ENCODE measurements at places on chromosomes 16 and 17.
A peak's percentile ranks its signal among the peaks of the same experiment; 100 is the strongest.

DNA sequence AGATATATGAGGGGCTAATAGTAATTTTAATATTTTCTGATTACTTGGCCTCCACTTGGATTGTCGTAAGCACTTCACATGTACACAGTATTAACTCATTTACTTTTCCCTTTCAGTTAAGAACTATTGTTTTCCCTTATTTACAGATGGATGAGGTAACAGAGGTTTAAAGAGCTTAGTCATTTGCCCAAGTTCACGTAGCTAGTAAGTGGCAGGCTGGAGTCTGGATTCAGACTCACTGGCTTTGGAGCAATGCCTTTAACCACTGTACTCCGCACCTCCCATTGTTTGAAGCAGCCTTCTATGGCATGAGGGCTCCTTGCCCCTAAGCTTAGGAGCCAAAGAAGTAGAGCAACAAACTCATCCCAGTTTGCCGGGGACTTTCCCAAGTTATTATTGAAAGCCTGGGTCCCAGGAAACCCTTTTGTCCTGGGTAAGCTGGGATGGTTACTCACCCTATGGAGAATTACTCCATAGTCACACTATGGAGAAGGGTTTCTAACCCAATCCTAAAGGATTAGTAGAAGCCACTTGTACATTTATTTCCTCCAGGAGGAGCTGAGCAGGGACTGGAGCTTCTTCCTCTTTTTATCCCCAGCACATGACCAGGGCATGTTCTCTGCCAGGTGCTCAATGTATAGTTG, 12.3 kb downstream of the FOXL1 start:
- no peak for DNase-seq

DNA sequence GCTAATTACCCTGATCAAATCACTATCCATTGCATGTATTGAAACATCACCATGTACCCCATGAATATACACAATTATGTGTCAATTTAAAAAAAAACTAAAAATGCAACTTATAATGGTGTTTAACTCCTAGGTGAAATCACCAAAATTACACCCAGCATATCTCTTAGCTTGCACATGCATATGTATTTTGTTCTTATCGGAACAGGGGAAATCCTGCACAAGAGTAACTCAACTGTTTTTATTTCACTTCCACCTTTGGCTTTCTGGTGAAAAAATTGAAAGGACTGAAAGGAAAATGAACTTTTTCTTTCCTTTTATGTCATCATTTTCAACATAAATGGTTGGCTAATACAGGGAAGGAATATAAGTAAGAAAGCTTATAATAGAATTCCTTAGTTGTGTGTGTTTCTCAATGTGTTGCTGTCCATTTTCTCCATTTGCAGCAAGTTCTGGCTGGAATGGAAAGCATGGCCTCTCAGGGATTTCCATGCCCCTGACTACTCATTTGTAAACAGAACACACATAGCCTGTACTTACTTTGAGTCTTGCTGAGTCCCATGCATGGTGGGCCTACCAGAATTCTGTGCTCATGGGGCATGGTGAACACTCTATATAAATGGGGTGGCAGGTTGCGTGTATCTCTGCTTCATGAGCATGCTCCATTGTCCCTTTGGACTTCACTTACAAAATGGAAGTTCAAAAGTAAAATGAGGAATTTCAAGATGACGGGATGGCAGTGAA, 462.0 kb downstream of the HS3ST3B1 start:
- no peak for DNase-seq

DNA sequence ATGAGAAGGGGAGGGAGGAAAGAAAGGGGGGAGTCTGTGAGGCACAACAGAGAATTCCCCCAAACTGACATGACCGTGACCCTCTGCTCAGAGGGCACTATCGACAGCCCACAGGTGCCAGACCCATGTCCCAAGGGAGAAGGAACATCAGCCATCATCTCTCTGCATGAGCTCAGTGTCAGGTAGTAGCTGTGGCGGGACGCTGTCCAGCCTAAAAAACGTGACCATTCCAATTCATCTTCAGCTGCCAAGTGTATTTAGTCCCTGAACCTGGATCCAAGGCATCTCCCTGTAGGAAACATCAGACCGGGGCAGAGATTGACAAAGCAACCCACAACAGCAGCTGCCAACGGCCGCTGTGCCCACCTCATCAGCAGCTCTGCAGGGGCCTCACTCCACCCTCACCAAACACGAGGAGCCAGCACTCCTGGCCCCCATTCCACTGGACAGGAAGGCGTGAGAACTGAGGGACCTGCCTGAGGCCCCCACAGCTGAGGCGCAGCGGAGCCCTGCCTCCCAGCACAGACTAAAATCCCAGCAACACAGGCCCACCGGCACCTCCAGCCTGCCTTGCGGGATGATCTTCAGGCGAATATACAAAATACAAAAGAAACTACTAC, 8.6 kb downstream of the TAF1C start:
- no peak for DNase-seq

DNA sequence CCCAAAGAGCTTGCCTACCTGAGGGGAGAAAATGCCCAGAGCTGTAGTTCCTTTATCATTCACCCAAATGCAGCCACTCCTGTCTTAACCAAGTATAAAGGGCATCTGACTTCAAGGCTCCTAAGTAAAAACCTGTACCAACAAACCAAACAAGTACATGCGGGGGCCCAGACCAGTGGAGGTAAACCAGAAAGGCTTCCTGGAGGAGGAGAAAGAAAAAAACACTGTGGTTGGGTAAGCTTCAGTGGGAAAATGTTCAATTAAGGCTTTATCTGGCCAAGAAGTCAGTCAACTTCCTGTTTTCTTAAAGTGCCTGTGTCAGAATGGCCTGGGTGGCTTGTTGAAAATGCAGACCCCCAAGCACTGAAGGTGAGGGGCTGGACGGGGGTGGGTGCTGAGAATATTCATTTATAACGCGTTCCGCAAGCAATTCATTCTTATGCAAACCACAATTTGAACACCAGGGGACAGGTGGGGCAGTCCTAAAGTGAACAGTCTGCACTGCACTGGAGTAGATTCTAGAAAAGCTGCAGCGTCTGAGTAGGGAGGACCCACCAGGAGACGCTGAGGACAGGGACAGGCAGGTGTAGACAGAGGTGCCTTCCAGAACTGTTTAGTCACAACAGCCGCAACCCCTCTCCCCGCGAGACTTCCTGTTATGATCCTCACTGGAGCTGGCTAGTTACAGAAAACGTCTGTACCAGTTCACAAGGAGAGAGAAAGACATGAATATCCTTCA, 467.1 kb downstream of the SOX9 start:
- peak; percentile 20 for DNase-seq

All from activated CD4-positive, alpha-beta T cell treated with anti-CD3 and anti-CD28 coated beads, Interleukin-2, amount 50 U/mL, for 16 hours (primary cell).